ENCODE measurements at places on chromosomes 11 and 22.

- DNase-seq: no peak
These were observed 25.7 kb upstream of the CRTAM start for GRCh38 chr11:122812638-122813037.

GRCh38 chr11:90343673-90344072, 120.8 kb upstream of the CHORDC1 start:
- no peak for DNase-seq

DNA sequence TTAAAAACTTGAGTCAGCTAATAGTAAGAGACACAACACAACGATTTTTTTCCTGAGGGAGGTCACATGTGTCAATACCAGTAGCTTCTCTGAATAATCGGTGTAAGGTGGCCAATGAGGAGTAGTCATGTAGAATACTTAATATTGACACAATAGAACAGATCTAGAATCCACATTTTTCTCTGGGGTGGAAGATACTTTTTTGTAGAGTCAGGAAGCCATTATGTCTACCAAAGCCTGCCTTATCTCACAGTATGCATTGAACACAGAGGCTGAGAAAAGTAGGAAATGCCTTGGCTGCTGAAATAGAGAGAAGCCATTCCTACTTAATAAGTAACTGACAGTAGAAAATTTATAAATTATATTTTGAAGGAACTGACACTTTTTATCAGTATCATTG, 725.0 kb downstream of the METTL15 start:
- no peak for DNase-seq

DNA sequence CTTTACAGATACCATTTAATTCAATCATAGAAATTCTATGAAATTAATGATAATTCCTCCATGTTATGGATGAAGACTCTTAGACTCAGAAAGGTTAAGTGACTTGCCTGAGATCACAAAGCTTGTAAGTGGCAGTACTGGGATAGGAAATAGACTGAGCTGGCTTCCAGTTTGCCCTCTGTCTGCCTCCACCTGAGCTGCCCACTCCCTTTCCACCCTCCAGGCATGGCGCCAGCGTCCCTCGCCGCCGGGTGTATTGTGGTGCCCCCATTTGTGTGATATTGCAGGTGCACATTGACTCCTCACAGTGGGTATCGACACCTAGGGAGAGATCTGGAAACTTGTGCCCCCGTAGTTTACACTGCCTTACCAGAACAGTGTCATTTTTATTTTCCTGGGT, 9.4 kb upstream of the RPS3 start:
- DNase-seq: no peak

Data from lower lobe of right lung (tissue), 2 donors.